ENCODE measurements at places on chromosomes 7 and 10.

GRCh38 chr10:75531571-75532031, 100.2 kb downstream of the LRMDA start:
- DNase-seq = peak; percentile 11

DNA sequence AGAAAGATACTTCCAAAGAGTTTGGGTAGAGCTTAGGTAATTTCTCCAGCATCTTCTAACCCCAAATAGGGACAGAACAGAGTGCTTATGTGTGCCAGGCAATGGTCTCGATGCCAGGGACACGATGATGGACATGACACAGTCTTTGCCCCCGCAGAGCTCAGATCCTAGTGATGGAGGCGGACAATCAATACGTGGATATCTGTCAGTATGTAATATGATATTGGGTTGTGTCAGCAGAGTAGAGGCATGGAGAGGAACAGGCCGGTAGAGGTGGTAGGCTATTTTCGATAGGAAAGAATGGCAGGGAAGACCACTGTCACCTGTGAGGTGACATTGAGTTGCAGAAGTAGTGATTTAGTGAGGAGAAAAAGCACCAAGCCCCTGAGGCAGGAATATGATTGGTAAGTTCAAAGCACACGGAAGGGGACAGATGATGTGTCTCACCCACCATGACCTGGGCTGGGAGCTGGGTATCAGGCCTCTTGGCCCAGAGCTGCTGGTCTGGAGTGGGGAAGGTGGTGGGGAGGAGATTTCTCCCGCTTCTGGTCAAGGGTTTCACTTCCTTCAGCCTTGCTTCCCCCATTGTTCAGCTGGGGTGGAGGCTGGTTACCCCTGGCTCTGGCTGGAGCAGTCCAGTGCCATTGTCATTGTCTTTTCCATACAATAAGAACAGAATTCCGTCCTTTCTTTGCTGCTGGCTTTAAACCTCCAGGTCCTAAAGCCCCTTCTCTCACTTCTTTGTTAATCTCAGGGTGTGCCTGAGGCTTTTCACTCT, 36.0 kb upstream of the SRGN start:
- DNase-seq = no peak

DNA sequence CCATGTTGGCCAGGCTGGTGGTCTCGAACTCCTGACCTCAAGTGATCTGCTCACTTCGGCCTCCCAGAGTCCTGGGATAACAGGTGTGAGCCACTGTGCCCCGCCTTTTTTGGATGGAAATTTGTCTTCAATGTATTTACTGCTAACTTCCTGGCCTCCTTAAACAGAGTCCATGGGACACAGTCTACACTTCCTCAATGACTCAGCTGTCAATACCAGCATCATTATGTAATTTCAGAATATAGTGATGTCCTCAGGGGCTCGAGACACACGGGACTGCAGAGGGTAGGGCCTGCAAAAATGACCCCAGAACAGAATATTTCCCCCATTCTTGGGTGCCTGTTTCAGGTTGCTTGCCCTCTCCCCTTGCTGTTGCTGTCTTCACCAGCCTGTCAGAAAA, 31.1 kb downstream of the CAMK2G start:
- DNase-seq = no peak

DNA sequence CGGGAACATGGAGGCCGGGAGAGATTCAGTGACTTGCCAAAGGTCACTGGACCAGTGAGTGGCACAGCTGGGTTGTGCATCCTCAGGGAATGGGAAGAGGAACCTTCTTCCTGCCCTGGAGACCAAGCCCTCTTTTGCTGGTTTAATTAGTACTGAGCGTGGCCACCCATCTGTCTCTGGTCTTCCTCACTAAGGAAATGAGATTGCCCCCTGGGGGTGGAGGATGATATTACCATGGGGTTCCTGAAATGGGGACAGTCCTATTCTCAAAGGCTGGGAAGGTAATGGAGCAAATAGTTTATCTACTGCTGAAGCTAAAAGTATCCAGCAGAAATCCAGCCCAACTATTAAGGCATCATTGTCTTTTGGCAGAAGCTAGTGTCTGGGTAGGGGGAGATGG, 98.6 kb upstream of the FGFR2 start:
- peak; percentile 20 for DNase-seq

DNA sequence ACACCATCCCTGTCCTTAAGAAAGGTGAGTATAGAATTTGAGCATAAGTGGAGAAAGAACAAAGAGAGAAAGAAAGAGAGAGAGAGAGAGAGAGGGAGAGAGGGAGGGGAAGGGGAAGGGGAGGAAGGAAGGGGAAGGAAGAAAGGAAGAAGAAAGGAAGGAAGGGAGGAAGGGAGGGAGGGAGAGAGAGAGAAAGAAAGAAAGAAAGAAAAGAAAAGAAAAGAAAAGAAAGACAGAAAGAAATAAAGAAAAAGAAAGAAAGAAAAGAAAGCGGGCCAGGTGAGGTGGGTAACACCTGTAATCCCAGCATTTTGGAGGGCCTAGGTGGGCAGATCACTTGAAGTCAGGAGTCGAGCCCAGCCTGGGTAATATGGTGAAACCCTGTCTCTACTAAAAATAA, 19.9 kb downstream of the CCL24 start:
- no peak for DNase-seq

DNA sequence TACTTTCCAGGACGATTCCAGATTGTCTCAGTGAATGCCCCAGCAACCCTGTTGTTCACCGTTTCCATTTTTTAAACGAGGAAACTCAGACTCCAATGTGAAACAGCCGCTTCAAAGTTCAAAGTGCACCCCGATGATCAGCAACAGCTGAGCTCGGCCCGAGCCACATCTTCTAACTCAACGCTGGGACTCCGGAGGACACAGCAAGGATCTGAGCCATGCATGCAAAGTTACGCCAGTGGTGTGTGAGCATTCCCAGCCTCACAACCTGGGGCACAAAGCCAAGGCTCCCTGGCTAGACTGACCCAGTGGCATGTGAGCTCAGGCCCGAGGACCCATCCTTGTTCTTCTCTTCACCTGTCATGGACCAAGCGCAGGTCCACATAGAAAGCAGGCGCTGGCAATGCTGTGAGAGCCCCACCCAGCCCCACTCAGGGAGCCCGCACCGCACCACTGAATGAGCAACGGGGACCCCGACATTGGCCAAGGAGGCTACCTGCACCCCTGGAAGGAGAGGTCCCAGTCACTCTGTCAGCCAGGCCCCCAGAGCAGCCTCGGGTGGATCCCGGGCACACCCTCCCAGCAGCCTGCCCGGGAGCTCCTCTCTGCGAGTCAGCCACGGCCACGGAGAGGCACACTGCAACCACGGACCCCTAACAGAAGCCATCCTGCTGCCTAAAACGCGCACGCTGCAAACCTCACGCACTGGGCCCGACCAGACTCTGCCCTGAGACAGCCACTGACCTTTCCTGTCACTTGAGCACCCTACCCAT, 82.9 kb downstream of the MAD1L1 start:
- no peak for DNase-seq

DNA sequence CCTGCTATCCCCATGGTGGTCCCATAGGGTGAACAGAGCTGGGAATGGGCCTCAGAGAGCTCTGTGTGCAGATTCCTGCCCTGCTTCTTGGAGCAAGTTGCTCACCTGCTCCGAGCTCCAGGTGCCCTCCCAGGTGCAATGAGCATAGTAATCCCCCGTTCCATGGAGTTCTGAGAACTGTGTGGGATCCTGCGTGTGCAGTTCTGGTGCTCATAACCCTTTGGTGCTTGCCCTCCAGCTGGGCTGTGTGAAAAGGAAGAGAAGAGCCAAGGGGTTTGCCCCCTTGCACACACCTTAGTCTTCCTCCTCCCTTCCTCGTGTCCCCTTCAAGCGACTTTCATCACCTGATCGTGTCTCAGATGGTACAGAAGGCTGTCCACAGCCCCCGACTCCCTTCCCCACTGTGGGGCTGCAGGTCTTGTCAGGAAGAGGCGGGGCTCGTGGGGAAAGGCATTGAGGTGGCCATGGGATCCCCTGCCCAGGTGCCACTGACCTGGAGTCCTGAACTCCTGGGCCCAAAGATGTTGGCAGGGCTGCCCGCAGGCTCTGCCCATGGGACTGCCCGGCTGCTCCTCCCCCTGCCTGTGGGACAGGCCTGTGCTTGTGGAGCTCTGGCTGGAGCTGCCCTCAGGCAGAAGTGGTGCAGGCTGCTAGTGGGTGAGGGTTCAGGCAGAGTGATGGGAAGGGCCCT, 21.9 kb upstream of the ZNF488 start:
- DNase-seq = no peak

GRCh38 chr7:94382132-94382531, 12.6 kb upstream of the COL1A2 start:
- DNase-seq = no peak

GRCh38 chr7:13028036-13028824, 340.8 kb downstream of the ARL4A start:
- no peak for DNase-seq

- peak; percentile 55 for DNase-seq
Observed at GRCh38 chr10:104297697-104298660, 29.0 kb downstream of the GSTO2 start.
